ENCODE measurements at places on chromosomes 4 and X. TPM values are rescaled to one million over a fixed set of nuclear protein-coding genes. Genes with fewer than 3 reads are reported as not detected.

Gene CCNA2
- 0.52 TPM for total RNA-seq

Gene PNCK
- total RNA-seq: 6.1 TPM

Gene AKAP4
- total RNA-seq: not detected

Gene PGRMC1
- total RNA-seq: 16.1 TPM

Gene RTL5
- total RNA-seq: 2.6 TPM

Gene HADH
- 238 TPM for total RNA-seq

Gene JAKMIP1
- not detected for total RNA-seq

Gene UCP1
- total RNA-seq: not detected

Gene GTPBP6
- total RNA-seq: 51.1 TPM

Gene SMIM10
- 4.9 TPM for total RNA-seq

Gene ADGRG4
- not detected for total RNA-seq

Gene OR13H1
- total RNA-seq: not detected

Gene ABLIM2
- total RNA-seq: 43.5 TPM

Gene CORIN
- 92.0 TPM for total RNA-seq

Gene EPGN
- not detected for total RNA-seq

Gene SPANXN3
- total RNA-seq: not detected

Gene WDR13
- 137 TPM for total RNA-seq

Gene NPNT
- 2.9 TPM for total RNA-seq

Gene CXXC4
- total RNA-seq: 4.5 TPM

Gene NHS
- 1.0 TPM for total RNA-seq

Gene PRKG2
- total RNA-seq: 0.74 TPM

Gene HSPA4L
- 16.1 TPM for total RNA-seq

Gene TMEM184C
- total RNA-seq: 24.7 TPM

Gene MAGEA8
- not detected for total RNA-seq

Gene PTPN13
- 3.8 TPM for total RNA-seq

Gene NPY1R
- total RNA-seq: 1.6 TPM

Gene MND1
- total RNA-seq: 0.38 TPM

Gene ZNF630
- 3.2 TPM for total RNA-seq

Gene PDGFRA
- total RNA-seq: 24.8 TPM

Gene BEX1
- total RNA-seq: 10.8 TPM

Gene UGT2B10
- total RNA-seq: not detected

Gene SORBS2
- 1,282 TPM for total RNA-seq

Gene ABCG2
- 1.6 TPM for total RNA-seq
